ENCODE measurements at places on chromosomes 5 and 9. TPM values are rescaled to one million over a fixed set of nuclear protein-coding genes. Genes with fewer than 3 reads are reported as not detected.
A peak's percentile ranks its signal among the peaks of the same experiment; 100 is the strongest.

RASGEF1C gene
- 0.73 TPM for total RNA-seq

N4BP3 gene
- 4.9 TPM for total RNA-seq

MRPL36 gene
- total RNA-seq, result 33.5 TPM

XRCC4 gene
- total RNA-seq, result 10.4 TPM

RNF208 gene
- 1.5 TPM for total RNA-seq

TMEM171 gene
- total RNA-seq, result not detected

GBGT1 gene
- 14.8 TPM for total RNA-seq

SHROOM1 gene
- 2.4 TPM for total RNA-seq

PDLIM4 gene
- total RNA-seq, result 9.0 TPM

SYNPO gene
- 22.4 TPM for total RNA-seq

SPINK4 gene
- total RNA-seq, result not detected

DNA sequence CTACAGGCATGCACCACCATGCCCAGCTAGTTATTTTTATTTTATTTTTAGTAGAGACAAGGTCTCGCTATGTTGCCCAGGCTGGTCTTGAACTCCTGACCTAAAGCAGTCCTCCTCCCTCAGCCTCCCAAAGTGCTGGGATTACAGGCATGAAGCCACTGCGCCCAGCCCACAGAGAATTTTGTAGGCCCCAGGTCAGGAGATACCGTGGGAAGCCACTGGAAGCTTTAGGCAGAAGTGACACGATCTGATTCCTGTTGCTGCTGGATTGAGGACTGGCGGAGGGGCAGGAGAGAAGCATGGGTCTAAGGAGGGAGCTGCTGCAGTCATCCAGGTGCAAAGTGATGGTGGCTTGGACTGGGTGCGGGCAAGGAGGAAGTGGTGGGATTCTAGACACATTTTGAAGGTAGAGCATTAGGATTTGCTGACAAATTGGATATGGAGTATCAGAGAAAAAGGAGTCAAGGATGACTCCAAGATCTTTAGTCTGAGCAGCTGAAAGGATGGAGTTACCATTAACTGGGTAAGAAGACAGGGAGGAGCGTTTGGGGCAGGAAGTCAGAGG is 20.7 kb downstream of the TCF7 start:
- no peaks in the 10 kb centered on the region for H3K27me3 ChIP-seq
- no peaks in the 10 kb centered on the region for H3K36me3 ChIP-seq
- DNase-seq, result peak; percentile 7
- no peak overlapping the region for H3K27ac ChIP-seq
- no peak overlapping the region for H3K4me3 ChIP-seq
- H3K4me1 ChIP-seq, result no peaks in the 10 kb centered on the region

GRCh38 chr9:121088576-121088975 is 13.8 kb downstream of the CNTRL start:
- no peaks in the 10 kb centered on the region for H3K27me3 ChIP-seq
- no peaks in the 10 kb centered on the region for H3K4me1 ChIP-seq
- H3K4me3 ChIP-seq, result no peak overlapping the region
- DNase-seq, result no peak

DNA sequence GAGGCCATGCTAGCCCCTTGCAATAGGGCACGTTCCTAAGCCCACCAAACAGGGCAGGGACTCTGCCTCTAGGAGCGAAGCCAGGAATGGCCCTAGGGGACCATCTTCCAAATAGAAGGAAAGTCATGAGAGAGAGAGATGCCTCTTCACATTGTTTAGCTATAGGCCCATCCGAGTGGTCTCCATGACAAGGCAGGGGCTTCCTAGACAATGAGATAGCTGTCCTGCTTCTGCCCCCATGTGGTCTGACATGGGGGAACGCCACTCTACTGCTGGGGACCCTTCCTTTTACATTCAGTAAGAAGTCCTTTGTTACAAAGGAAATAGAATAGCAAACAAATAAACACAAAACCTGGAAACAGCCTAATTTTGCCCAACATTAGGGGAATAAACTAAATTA is 17.9 kb upstream of the KIF4B start:
- H3K36me3 ChIP-seq, result no peaks in the 10 kb centered on the region
- H3K27ac ChIP-seq, result no peak overlapping the region
- H3K4me1 ChIP-seq, result no peaks in the 10 kb centered on the region
- no peaks in the 10 kb centered on the region for H3K27me3 ChIP-seq

GRCh38 chr5:100464418-100464817 is 70.8 kb upstream of the FAM174A start:
- no peak overlapping the region for H3K27ac ChIP-seq
- DNase-seq, result no peak
- no peaks in the 10 kb centered on the region for H3K27me3 ChIP-seq

GRCh38 chr9:13386935-13387733 is 107.6 kb upstream of the MPDZ start:
- H3K4me1 ChIP-seq, result no peaks in the 10 kb centered on the region
- H3K4me3 ChIP-seq, result no peak overlapping the region
- DNase-seq, result no peak
- no peaks in the 10 kb centered on the region for H3K27me3 ChIP-seq
- no peak overlapping the region for H3K27ac ChIP-seq

DNA sequence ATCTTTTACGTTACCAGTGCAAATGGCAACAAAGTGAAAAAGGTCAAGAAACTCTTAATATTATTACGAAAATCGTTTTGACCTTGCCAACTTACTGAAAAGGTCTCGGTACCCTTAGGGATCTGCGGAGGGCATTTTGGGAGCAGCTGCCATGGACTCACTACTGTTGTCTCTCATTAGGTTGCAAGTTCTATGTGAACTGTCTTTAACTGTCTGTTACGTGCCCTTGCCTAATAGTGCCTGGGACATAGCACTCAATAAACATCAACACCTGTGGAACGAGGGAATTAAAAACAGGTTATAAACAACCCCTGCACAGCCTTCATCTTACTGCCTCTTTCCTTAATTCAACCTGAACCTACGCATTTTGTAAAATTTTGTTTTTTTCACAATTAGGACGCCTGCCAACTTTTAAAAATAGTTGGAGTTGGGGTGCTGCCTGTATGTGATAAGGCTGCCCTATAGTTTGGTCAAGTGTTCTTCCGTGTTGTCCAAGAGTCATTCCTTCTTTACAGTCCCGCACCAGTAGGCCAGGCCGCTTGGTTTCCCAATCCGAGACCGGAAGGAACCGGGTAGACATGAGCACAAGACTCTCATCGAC is 527 bp upstream of the SREK1 start:
- peak overlapping the region; percentile 99 for H3K27ac ChIP-seq
- H3K4me3 ChIP-seq, result peak overlapping the region; percentile 78
- no peaks in the 10 kb centered on the region for H3K36me3 ChIP-seq
- H3K27me3 ChIP-seq, result no peaks in the 10 kb centered on the region

GRCh38 chr5:10825897-10826644 is 65.0 kb upstream of the DAP start:
- no peak overlapping the region for H3K4me3 ChIP-seq
- no peak for DNase-seq
- H3K27ac ChIP-seq, result no peak overlapping the region
- no peaks in the 10 kb centered on the region for H3K27me3 ChIP-seq
- no peaks in the 10 kb centered on the region for H3K36me3 ChIP-seq
- H3K4me1 ChIP-seq, result no peaks in the 10 kb centered on the region

GRCh38 chr5:142800776-142801494 is 30.8 kb downstream of the ARHGAP26 start:
- peak overlapping the region; percentile 19 for H3K27ac ChIP-seq
- no peaks in the 10 kb centered on the region for H3K36me3 ChIP-seq
- H3K4me3 ChIP-seq, result no peak overlapping the region
- H3K4me1 ChIP-seq, result no peaks in the 10 kb centered on the region

DNA sequence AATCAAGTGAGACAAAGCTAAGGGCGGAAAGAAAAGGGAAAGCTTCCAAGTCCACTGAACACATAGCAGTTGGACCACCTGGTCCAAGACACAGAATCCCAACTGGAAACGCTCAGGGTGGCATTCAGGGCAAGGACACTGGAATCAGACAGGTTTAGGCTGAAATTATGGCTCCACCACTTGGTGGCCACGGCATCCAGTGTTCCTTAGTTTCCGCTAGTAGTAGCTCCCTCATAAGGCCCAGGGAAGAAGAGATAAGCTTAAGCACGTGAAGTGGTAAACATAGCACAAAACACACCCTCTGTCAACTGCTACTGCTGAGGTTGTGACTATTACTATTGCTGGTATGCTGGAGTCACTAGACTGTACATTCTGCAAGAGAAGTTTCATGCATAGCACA is 209.4 kb downstream of the GLIS3 start:
- no peak overlapping the region for H3K27ac ChIP-seq
- H3K27me3 ChIP-seq, result no peaks in the 10 kb centered on the region
- no peak overlapping the region for H3K4me3 ChIP-seq
- no peaks in the 10 kb centered on the region for H3K4me1 ChIP-seq

- no peak overlapping the region for H3K4me3 ChIP-seq
- DNase-seq, result no peak
- H3K27me3 ChIP-seq, result no peaks in the 10 kb centered on the region
Measured at GRCh38 chr9:84819491-84819991, 150.0 kb downstream of the NTRK2 start.

DNA sequence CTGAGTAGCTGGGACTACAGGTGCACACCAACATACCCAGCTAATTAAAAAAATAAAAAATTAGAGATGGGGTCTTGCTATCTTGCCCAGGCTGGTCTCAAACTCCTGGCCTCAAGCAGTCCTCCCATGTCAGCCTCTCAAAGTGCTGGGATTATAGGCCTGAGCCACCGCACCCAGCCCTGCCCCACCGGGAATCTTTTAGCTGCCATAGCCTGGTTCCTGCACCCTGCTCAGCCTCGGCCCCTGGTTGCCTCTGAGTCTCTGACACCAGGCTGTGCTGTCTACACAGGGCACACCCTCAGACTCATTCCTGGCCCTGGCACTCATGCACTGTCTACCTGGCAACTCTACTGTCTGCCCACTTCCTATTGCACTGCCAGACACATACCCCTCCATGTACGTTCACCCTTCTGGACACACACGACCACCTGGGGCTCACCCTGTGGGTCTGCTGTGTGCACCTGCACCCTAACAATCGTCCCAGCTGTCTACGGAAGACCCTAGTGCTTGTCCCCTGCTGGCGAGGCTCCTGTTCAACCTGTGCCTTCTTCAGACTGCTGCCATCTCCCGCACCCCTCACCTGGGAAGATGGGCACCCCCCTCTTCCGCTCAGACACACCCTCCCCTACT is 1.4 kb downstream of the PROP1 start:
- no peak overlapping the region for H3K4me3 ChIP-seq
- no peaks in the 10 kb centered on the region for H3K36me3 ChIP-seq
- no peak for DNase-seq
- no peak overlapping the region for H3K27ac ChIP-seq
- peaks cover 21% of the 10 kb centered on the region for H3K27me3 ChIP-seq

GRCh38 chr9:73116031-73116430 is 35.6 kb upstream of the ANXA1 start:
- H3K4me3 ChIP-seq, result no peak overlapping the region
- no peak for DNase-seq
- H3K27ac ChIP-seq, result no peak overlapping the region
- no peaks in the 10 kb centered on the region for H3K27me3 ChIP-seq

- H3K4me1 ChIP-seq, result peaks cover 13% of the 10 kb centered on the region
- H3K27ac ChIP-seq, result peak overlapping the region; percentile 78
- H3K27me3 ChIP-seq, result no peaks in the 10 kb centered on the region
- no peak overlapping the region for H3K4me3 ChIP-seq
- H3K36me3 ChIP-seq, result no peaks in the 10 kb centered on the region
- DNase-seq, result no peak
Measured at GRCh38 chr5:140570058-140570457, 5.4 kb downstream of the SLC35A4 start.

GRCh38 chr9:116288658-116289057 is 135.1 kb downstream of the PAPPA start:
- H3K27me3 ChIP-seq, result no peaks in the 10 kb centered on the region
- H3K27ac ChIP-seq, result no peak overlapping the region
- no peaks in the 10 kb centered on the region for H3K36me3 ChIP-seq
- DNase-seq, result no peak
- no peaks in the 10 kb centered on the region for H3K4me1 ChIP-seq
- H3K4me3 ChIP-seq, result no peak overlapping the region

DNA sequence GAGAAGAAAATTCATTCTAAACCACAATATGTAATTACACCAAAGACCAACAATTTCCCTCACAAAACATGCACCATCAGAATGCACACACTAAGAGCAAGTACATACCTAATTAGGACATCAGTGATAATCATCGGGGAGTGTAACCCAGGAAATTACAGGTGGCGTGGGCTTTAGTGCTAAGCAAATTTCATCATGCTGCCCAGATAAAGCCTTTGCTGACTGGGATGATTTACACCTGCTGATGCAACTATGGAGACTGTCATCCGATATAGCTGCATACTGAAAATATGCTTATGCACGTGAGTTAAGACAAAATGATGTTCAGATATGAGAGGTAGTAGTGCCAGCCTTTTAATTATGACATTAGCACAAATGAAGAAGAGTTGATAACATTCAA is 123.2 kb downstream of the DCP2 start:
- no peaks in the 10 kb centered on the region for H3K36me3 ChIP-seq
- DNase-seq, result no peak

GRCh38 chr9:72276429-72276828 is 88.6 kb downstream of the ZFAND5 start:
- no peaks in the 10 kb centered on the region for H3K36me3 ChIP-seq
- no peak for DNase-seq
- H3K4me1 ChIP-seq, result no peaks in the 10 kb centered on the region
- no peak overlapping the region for H3K27ac ChIP-seq

DNA sequence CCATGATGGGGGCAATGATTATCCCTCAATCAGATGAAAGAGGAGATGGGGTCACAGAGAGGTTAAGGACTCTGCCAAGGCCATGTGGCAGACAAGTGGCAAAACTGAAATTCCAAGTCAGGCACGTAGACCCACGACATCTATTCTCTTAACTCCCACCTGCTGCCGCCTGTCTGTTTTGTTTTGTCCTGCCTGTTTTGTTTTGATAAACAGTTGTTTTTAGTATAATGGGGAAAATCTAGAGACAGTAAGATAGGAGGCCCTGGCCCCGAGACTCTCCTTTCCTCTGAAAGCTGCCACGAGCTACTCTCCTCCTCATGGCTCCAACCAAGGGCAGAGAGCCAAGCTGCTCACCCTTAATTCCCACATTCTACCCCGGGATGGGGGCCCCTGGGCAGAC is 4.9 kb downstream of the FSTL4 start:
- H3K4me3 ChIP-seq, result no peak overlapping the region
- peaks cover 39% of the 10 kb centered on the region for H3K27me3 ChIP-seq
- no peak for DNase-seq
- peaks cover 10% of the 10 kb centered on the region for H3K4me1 ChIP-seq
- H3K36me3 ChIP-seq, result no peaks in the 10 kb centered on the region
- no peak overlapping the region for H3K27ac ChIP-seq

DNA sequence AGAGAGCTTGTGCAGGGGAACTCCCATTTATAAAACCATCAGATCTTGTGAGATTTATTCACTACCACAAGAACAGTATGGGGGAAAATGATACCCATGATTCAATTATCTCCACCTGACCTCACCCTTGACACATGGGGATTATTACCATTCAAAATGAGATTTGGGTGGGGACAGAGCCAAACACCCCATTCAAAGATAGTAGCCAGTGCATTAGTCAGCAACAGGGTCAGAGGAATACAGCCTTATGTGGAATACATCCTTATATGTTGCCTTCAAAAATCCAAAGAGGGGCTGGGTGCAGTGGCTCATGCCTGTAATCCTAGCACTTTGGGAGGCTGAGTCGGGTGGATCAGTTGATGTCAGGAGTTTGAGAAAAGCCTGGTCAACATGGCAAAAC is 563.2 kb downstream of the CCDC171 start:
- H3K27ac ChIP-seq, result no peak overlapping the region
- DNase-seq, result no peak
- H3K36me3 ChIP-seq, result no peaks in the 10 kb centered on the region
- no peak overlapping the region for H3K4me3 ChIP-seq
- H3K4me1 ChIP-seq, result no peaks in the 10 kb centered on the region

GRCh38 chr5:142171270-142171669 is 62.7 kb downstream of the NDFIP1 start:
- H3K36me3 ChIP-seq, result no peaks in the 10 kb centered on the region
- no peaks in the 10 kb centered on the region for H3K27me3 ChIP-seq
- H3K4me3 ChIP-seq, result no peak overlapping the region
- H3K27ac ChIP-seq, result no peak overlapping the region
- DNase-seq, result no peak

All from breast epithelium (tissue), 4 donors.